ENCODE measurements at places on chromosomes 1 and 21.

DNA sequence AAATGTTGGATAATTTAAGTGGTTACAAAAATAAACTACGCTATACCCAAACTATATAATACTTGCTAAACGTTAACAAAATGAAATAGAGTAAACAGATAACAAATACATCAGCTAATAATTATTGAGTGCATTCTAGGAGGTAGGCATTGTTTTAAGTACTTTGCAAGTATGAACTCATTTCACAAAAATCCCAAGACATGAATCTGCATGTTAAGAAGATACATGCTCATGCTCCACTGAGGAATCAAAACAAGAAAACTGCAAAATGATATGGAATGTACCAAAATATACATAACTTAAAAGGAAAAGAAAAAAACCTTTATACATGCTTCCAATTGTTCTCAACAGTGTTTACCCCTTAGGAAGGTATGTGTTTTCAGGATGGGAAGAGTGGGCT lies 2.5 kb downstream of the FRRS1 start:
- no peak for DNase-seq

- no peak for DNase-seq
These were observed 56.7 kb downstream of the DPT start for GRCh38 chr1:168672278-168672677.

DNA sequence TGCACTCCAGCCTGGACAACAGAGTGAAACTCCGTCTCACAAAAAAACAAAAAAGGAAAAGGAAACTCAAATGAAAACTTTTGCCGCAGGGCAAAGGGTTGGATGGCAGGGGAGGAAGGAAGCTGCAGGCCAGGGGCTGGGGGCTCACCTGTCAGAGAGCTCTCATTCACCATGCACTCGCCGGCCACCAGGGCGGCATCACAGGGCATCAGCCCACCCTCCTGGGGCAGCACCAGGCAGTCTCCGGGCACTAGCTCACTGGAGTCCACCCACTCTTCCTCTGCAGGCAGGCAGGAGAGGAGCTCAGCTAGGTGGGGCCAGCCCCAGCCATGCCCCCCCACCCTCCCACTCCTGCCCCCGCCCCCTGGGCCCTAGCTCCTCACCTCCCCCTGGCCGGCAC lies 11.9 kb downstream of the ATP13A2 start:
- DNase-seq, result no peak

DNA sequence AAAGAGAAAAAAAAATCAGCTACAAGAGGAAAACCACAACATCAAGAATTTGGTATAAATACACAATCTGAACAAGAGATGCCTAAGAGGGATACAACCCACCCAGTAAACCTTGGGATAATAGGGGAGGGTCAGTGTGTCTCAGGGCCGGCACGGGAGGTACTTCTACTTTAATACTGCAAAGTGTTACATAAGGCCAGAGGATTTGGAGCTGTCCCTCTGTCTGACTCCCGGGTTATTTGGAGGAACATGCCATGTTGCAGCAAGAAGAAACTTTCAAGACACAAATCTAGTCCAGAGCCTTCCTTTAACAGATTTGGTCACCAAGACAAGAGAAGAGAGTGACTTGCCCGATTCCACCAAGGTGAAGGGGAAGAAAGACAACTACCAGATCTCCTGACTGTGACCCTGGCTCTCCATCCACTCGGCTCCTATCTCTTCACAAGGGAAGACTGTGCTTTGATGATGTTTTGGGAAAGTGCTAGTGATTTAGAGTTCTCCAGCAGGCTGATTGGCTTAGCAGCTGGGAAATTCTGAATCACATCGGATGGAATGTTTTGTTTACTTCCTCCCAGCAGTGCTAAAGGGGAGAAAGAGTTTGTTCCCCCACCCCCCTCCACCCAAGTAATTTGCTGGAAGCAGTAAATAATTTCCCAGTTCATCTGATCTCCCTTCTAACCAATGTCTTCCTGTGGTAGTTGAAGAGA lies 29.3 kb downstream of the SGIP1 start:
- no peak for DNase-seq

- DNase-seq, result no peak
These were observed 279.5 kb downstream of the DUSP10 start for GRCh38 chr1:221462345-221462744.

Data from heart left ventricle (tissue), 16 donors.